ENCODE measurements at places on chromosomes 2 and 18.

- DNase-seq: no peak
Observed at GRCh38 chr2:192195548-192196418, 1.1 kb upstream of the TMEFF2 start.

DNA sequence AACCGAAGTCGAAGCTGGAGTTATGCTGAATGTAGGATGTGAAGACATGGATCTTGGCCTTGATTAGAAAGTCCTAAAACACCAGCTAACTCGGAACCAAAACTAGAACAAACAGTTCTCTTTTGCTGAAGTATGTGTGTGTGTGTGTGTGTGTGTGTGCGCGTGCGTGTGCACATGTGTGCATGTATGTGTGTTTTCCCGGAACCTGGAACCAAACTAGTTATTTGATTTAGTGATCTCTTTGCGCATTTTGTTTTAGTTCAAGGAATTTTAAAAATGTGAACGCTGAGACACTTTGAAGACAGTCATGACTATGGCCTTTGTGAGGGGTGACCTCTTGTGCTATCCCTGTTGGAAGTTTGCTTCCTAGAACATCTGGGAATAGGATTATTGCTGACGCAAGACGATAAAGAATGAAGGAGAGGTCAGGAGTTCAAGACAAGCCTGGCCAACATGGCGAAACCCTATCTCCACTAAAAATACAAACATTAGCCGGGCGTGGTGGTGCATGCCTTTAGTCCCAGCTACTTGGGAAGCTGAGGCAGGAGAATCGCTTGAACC lies 23.8 kb downstream of the FHL2 start:
- DNase-seq: no peak

DNA sequence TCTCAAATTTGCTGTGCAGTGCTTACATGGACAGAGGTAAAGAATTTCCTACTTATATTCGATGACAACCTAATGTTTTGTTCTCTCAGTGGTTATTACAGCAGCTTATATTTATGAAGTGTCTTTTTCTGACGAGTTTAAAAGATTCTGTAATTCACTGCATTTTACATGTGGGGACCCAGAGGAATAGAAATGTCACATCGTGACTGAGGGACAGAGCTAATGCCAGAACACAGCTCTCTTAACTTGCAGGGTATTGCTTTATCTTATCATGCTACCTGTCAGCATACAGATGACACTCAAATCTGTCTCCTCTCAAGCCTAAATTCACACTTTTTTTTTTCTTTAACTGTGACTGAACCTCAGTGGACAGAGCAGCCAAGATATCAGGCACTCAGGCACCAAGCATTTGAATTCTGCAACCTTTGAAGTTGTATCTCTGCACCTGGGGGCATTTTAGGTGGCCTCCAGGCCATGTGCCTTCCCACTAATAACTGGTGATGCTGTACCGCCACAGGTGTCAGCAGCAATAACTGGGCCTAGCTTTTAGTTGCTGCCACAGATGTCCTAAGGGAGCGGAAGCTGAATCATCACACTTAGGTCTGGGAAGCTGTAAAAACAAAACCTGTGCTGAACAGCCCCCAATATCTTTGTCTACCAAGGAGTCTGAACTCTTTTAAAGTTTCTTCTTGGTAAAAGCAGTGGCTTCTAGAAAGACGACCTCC lies 315.8 kb upstream of the NRP2 start:
- DNase-seq: no peak

DNA sequence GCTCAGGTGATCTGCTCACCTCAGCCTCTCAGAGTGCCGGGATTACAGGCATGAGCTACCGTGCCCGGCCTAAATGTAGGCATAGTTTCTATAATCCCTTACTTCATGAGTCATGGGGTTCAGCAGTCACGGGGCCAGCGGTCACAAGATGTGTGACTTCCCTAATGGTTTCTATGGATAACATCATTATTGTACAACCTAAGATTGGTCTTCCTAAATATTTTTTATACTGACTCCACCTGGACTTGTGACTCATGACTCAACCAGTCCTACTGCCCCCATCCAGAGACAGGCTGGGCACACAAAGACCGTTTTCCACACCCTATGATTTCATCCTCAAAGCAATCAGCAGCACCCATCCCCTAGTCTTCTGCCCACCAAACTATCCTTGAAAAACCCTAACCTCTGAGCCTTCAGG lies 15.9 kb downstream of the FAM210A start:
- DNase-seq: no peak

GRCh38 chr2:30710016-30710415 lies 97.2 kb downstream of the CAPN13 start:
- DNase-seq: no peak

DNA sequence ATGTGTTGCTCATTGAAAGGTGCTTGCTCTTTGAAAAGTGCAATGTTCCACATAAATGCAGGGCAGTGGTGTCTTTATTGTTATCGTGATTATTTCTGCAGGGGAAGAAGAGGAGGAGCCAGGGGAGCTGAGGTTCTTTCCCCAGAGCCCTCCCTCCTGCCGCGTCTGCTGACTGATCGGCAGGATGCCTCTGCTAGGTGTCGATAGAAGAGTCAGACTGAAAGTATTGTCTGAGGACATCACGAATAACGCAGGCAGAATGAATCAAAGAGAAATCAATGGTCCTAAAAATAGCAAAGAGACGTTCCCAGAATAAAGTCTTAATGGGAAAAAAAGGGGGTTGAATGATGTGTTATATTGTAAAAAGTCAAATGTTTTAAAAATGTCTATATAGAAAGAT lies 47.4 kb upstream of the SIX3 start:
- no peak for DNase-seq

Measured in bone marrow (tissue), 2 donors.